Gastroesophageal sphincter (tissue), 4 donors: ENCODE measurements at places on chromosomes 12 and 14. TPM values are rescaled to one million over a fixed set of nuclear protein-coding genes. Genes with fewer than 3 reads are reported as not detected.

The STAB2 gene
- total RNA-seq, result 0.27 TPM

DNA sequence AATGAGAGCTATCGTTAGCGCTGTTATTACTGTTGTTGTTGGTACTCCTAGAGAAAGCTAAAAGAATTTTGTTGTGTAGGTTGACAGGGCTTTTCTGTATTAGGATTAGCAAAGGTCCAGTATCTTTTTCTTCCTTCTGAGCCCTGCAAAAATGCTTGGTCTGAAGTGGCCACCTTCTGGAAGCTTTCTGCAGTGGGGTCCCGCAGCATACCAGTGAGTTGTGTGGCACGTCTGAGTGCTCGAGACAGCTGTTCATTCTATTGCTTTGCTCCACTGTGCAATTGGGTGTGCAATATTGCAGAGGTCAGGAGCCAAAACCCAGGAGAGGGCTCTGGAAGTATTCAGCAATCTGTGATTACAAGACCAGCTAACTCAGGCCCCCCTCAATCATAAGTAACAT lies 57.1 kb downstream of the CCDC60 start:
- ATAC-seq, result no peak

DNA sequence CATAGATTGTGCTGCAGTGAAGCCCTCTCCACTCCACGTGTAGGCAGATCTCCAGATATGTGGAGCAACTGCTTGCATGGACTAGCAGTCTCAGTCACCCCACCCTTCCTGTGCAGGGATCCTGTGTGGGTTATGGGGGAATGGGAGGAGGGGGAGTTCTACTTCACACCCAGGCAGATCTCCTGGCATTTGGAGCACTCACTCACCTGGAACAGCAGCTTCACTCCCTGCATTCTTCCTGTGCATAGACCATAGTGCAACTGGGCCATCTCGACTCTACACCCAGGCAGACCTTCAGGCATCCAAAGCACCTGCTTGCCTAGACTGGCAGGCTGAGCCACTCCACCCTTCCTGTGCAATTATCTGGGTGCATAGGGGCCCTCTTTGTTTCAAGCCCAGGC lies 96.0 kb upstream of the PCED1B start:
- no peak for ATAC-seq

The CRIP1 gene
- 38.1 TPM for total RNA-seq

The PWP1 gene
- total RNA-seq, result 67.2 TPM

GRCh38 chr14:104700225-104700651 lies 10.8 kb downstream of the INF2 start:
- no peak for ATAC-seq

- ATAC-seq, result no peak
Measured at GRCh38 chr12:23687947-23688346, 261.5 kb downstream of the SOX5 start.

The CNTN1 gene
- total RNA-seq, result 103 TPM
